Activated gamma-delta T cell treated with anti-CD3 and anti-CD28 coated beads, Interleukin-2, amount 50 U/mL, for 16 hours (primary cell): ENCODE measurements at places on chromosomes 11 and 22.

GRCh38 chr22:17013396-17014100 lies 5.5 kb upstream of the GAB4 start:
- no peak for DNase-seq

- no peak for DNase-seq
These were observed 11.8 kb downstream of the ROBO3 start for GRCh38 chr11:124876818-124877630.

GRCh38 chr11:126123686-126124085 lies 61.0 kb upstream of the CDON start:
- no peak for DNase-seq

DNA sequence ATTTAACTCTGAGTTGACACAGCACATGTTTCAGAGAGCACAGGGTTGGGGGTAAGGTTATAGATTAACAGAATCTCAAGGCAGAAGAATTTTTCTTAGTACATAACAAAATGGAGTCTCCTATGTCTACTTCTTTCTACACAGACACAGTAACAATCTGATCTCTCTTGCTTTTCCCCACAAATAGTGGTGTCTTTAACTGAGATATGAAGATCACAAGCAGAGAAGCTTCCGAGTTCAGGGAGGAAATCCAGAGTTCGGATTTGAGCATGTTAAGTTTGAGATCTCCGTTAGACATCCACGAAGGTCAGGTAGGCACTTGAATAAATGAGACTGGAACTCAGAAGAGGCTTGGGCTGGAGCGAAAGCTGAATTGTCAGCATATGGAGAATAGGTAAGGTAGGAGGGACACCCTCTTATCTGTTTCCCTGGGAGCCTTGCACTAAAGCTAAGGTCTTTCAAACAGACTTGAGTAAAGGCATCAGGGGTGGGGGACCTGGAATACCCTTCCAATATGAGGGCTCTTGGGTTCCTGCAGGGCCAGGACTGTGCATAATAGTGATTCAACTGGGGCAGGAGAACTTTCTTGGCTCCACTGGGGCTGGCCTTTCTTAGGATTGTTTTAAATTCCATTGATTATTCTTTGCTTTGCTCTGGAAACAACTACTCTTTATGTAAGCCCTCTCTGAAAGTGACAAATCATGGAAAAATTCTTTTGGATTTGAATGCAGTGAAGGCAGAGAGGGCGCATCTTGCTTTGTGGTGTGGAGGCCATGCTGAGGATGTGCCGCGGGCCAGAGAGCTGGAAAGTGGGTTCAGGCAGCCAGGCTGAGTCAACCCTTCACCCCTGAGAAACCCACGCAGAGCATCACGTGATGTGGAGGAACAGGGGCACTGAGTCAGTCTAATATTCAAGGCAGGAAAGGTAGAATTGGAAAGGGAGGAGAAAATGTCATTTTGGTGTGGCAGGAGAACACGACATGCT lies 62.7 kb upstream of the AMPD3 start:
- DNase-seq, result no peak

DNA sequence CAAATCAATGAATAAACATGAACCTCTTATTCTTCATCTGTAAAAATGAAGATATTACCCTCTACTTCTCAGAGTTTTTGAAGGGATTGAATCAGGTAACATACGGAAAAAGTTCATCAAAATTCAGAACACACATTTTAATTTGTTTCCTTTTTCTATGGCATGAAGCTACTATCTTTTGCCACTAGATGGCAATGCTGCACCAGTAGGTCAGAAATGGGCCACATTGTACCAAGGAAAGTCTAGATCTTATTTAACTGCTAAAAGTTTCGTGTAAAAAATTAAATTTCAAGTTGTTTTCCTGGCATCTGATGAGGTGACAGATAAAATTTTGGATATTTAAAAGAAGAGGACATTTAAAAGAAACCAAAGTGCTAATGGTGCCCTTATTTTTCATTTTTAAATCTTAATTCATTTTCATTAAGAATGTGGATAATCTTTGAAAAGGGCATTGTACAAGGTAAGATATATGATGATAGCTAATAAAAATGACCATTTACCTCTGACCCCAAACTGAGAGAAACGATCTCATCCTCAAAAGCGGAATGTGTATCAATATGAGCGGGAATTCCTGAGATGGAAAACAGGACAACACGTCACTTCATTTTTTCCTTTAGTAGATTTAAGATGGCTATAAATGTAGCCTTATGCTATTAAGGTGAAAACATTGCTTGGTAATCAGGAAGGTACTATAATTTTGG lies 16.1 kb downstream of the ALKBH8 start:
- DNase-seq, result no peak

GRCh38 chr22:48872271-48873190 lies 955.1 kb downstream of the BRD1 start:
- no peak for DNase-seq

- no peak for DNase-seq
These were observed 29.3 kb upstream of the TCF20 start for GRCh38 chr22:42299586-42300258.

DNA sequence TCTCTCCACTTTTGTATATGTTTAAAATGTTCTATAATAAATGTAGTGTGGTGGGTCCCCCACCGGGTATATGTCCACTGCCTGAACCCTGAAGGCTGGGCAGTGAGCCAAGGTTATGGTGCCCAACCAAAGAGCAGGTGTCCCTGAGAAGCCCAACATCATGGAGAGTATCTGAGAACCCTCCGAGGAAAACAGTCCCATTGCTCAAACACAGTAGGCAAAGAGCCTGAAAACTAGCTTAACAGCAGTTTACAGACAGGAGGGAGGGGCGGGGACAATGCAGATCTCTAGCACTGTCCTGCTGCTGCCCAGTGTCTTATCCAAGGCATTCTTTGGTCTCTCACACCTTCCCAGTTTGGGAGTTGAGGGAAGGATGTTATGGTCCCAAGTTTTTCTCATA lies 91.0 kb downstream of the TMPRSS5 start:
- no peak for DNase-seq

- DNase-seq, result no peak
These were observed 1048.4 kb downstream of the TBC1D22A start for GRCh38 chr22:47810505-47811500.

- DNase-seq, result no peak
These were observed 14.3 kb upstream of the BEST1 start for GRCh38 chr11:61935861-61936260.

- DNase-seq, result no peak
These were observed 29.4 kb downstream of the PACSIN2 start for GRCh38 chr22:42985531-42985905.

GRCh38 chr22:31625661-31626426 lies 36.2 kb downstream of the PISD start:
- DNase-seq, result no peak

DNA sequence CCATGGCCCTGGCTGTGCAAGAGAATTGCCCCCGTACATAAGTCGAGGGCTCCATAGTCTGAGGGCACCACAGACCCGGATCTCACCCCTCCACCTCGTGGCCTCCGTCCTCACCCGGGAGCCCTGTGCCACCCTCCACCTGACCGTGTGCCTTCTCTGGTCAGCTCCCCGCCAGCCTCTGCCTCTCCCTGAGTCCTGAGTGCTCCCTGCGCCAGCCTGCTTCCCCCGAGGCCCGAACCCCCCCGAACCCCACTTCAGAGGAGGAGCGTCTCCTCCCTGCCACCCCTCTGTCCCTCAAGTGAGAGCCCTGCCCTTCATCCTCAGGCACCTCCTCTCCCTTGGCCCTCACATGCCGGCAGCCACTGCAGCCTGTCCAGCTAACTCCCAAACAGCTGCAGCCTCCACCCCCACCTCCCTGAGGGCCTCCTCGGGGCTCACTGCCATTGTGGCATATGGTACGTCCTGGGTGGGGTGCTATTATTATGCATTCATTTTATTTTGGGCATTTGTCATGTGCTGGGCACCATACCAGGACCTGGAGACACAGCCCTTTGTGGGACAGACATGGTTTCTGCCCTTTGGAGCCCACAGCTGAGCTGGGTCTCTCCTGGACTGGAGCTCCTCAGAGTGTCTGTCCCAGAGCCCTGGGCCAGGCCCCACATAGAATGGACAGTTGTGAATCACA lies 67.2 kb downstream of the MYO7A start:
- no peak for DNase-seq

GRCh38 chr11:4072668-4073285 lies 21.8 kb upstream of the RRM1 start:
- peak; percentile 43 for DNase-seq

GRCh38 chr11:2259897-2260451 lies 10.4 kb downstream of the ASCL2 start:
- no peak for DNase-seq

- no peak for DNase-seq
These were observed 9.2 kb upstream of the MRGPRF start for GRCh38 chr11:69022260-69022659.

GRCh38 chr11:64713781-64714363 lies 9.1 kb downstream of the NRXN2 start:
- no peak for DNase-seq

GRCh38 chr11:11038352-11038751 lies 180.5 kb upstream of the ZBED5 start:
- no peak for DNase-seq

DNA sequence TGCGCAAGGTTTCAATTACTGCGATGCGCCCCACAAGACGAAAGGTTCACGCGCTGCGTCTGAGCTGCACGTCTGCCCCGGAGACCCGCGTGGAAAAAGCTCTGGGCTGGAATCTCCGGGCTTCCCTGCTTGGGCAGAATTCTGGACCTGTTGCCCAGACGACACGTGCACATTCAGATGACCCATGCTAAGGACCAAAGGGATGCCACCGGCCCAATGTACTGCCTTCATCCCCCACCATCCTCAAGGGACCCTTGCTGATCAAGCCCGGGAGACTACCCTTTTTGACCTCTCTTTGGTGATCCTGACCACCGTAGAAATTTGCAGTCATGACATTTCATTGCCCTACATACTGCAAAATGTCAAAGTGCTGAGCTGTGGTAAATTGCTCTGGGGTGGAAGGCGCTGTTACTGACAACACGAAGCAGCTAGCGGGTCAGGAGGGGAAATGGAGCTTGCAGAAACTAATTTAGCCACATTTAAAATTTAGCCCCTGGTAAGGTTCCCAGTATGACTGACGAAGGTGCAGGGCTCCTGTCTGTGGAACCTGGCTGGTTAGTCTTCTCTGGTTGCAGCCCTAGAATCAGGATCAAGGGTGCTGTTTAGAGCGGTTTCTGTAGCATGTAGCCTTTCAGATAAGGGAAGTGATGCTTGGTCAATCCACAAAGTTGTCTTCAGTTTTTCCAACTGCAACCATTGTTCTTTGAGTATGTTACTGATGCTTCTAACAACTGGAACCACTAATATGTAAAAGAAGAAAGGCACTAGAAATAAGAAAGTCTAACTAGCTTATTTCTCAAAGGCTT lies 81.9 kb downstream of the PRR5L start:
- no peak for DNase-seq

DNA sequence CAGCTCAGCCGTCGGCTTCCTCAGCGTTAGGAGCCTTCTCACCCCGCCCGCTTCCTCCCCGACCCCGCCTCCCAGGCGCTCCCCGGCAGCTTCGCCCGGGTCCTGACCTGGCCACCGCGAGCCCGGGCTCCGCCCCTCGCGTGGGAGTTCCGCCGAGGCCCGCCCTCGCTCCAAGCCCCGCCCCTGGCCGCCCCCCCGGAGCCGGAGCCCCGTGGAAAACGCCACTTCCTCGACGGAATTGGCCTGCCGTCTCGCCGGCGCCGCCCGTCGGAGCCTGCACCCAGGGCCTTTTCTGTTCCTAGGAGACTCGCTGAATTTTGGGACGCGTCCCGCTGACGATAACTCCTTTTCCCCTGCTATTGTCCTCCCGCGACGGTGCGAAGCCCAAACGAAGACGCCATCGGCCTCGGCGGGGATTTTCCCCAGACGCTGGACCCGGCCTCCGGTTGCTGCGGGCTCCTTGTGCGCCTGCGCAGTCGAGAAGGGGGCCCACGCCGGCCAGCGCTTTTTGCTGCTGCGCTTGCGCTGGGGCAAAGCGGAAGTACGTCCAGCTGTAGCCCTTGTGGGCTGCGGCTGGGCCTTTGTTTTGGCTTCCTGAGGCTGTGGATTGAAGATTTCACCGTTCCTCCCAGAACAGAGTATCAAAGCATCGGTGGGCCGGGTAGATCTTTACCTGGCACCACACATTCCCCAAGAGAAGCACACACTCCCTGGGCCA lies 10.0 kb downstream of the RELA start:
- peak; percentile 95 for DNase-seq

DNA sequence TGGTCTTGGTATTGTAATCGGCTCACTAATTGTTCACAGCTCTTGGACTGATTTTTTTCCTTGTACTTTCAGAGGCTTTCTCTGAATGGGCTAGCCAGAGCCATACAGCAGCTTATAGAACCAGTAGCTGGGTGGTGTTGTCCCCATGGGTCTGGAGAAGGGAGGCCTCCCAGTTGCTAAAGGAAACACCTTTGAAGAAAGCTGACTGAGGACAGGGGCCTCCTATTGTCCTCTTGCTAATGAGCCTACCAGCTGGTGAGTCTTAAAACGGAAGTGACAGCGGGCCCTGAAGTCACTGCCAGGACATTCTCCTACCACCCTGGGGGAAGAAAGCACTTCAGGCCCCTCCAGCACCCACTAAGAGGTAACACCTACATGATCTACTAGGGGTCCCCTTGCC lies 9.9 kb downstream of the FADS3 start:
- DNase-seq, result no peak

- DNase-seq, result no peak
These were observed 10.1 kb downstream of the MCM5 start for GRCh38 chr22:35409783-35410662.

DNA sequence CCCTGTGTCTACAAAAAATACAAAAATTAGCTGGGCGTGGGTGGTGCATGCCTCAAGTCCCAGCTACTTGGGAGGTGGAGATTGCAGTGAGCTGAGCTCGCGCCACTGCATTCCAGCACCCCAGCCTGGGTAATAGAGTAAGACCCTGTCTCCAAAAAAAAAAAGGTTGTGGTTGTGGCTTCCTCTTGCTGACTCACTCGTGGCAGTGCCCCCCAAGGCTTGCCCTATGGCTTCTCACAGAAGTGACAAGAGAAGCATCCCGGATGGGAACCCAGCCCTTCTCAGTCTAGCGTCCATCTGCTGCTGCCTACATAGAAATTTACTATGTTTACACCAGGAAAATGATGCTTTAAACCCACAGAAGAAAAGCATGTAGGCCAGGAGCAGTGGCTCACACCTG lies 68.5 kb upstream of the PITPNB start:
- no peak for DNase-seq

DNA sequence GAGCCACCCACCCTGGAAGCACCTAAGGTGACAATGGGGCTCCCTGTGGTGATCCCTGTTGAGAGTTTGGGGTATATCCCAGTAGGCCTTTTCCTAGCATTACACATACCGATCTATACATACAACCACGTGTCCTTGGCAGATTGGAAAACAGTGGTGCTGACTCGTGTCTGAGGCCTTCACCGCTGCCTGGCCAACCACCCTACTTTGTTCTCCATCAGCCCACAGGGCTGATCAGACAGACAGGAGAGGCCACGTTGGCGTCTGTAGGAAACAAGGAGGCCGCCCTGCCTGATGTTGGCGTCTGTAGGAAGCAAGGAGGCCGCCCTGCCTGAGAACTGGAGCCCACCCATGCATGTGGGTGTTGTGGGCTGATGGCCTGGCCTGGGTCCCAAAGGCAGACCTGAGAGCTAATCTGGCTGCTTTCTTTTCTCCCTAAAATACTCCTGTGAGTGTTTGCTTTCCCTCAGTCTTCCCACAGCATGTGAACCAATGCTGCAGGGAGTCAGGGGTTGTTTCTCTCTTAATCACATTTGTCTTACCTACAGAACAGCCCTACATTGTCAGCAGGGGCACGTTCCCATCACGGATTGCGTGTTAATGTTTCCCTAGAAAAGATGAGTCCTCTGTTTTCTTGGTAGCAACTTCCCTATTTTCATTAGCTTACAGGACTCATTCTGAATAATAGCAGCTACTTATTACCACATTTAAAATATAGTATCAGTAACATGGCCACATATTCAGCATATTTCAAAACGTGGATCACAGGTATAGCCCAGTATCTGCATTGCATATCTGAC lies 57.2 kb downstream of the SBF1 start:
- DNase-seq, result no peak

GRCh38 chr11:72777755-72778278 lies 16.0 kb downstream of the STARD10 start:
- DNase-seq, result no peak
